ENCODE measurements at places on chromosomes 3 and 15. TPM values are rescaled to one million over a fixed set of nuclear protein-coding genes. Genes with fewer than 3 reads are reported as not detected.

ALDH1A2 gene
- 1.4 TPM for total RNA-seq

C2CD4A gene
- 0.67 TPM for total RNA-seq

LIPH gene
- not detected for total RNA-seq

MKRN3 gene
- 1.3 TPM for total RNA-seq

C3orf20 gene
- 0.20 TPM for total RNA-seq

ACOX2 gene
- not detected for total RNA-seq

GRCh38 chr15:68256675-68257450 is 20.7 kb upstream of the FEM1B start:
- DNase-seq = peak; percentile 72

DNA sequence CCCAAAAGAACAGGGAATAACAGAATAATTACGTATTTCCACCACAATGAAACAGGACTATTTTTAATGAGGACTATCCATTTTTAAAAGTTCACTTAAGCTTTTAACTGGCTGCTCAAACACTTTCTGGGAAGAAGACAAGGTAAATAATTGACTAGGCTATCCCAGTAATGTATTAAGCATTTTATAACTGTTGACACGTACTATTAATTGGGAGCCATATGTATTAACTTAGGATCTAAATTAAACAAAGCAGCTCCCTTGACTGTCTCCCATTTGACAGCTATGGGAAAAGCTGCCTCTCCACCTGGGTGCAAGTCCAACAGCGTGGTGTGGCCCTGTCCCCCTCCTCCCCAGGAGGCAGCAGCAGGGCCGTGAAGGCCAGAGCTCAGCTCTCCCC is 36.1 kb downstream of the MYO5C start:
- DNase-seq = no peak

- peak; percentile 59 for DNase-seq
Measured at GRCh38 chr15:45179221-45179985, 8.4 kb downstream of the SHF start.

DNA sequence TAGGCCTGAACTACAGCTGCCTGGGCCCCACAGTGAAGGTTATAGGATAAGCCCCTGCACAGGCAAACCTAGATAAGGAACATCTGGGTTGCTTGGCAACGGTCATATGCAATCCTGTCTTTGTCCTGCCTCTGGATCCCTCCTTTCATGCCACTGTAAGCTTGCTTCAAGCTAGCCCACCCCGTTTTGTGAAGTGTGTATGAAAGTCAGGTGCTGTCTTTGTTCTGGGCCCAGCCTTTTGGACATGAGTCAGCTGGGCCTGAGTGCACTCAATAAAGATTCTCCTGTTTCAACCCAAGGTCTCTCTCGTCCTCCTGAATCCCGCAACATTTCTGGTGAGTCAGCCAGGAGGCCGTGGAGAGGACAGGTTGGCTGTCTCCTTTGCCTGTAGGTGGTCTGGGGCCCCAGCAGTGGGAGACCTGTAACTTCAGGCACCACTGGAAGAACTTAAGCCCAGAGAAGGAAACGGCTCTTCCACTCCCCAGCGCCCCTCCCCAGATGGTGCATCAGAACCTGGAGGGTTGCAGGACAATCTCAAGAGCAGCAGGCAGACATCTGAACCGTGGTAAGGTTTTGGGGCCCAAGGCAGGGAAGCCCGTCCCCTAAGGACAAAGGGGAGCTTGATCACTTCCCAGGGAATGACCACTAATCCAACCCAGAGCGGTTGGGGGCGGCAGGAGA is 8.3 kb upstream of the SLC9C1 start:
- no peak for DNase-seq

- DNase-seq = peak; percentile 46
Measured at GRCh38 chr15:101126618-101127505, 125.0 kb downstream of the CHSY1 start.

GRCh38 chr3:99250821-99251355 is 349.4 kb upstream of the DCBLD2 start:
- no peak for DNase-seq

- DNase-seq = no peak
Measured at GRCh38 chr15:22871481-22872086, 33.1 kb downstream of the NIPA2 start.

DNA sequence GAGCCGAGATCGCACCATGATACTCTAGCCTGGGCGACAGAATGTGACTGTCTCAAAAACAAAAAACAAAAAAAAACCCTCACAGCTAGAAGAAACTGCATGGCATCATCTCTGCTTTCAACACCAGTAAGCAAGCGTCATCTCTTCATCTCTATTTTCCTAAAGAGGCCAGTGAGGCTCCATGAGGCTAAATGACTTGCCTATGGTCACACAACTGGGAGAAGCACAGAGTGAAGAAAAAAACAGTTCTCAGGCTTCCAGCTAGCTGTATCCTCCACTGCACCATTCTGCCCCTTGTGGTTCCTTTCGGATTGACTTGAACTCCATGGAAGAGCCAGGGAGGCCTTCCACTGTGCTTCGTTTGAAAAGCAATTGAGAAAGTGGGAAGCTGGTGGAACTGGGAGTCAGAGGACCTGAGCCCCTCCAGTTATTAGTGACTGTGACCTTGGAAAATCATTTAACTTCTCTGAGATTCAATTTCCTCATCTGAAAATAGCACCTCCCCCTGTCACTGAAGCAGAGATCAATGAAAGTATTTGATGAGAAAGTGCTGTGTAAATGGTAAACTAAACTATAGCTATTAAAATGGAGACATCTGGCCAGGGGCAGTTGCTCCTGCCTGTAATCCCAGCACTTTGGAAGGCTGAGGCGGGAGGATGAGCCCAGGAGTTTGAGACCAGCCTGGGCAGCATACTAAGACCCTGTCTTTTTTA is 32.1 kb upstream of the DENND4A start:
- DNase-seq = peak; percentile 35

GRCh38 chr3:23888617-23889228 is 28.1 kb downstream of the NKIRAS1 start:
- DNase-seq = no peak

DNA sequence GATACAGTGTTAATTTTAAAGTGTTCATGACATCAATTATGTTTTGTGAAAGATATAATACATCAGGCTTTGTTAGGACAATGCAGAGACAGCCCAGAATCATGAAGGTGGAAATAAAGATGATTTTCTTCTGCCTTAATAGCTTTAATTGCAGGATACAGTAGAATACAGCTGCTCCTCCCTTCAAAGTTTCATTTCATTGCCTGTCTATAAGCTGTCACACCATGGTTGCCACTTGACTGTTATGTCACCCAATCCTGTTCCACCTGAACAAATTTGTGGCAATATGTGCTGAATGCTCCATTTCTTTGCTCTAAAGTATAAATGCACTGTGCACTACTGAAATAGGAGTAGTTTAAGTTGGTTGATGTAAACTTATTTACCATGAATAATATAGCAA is 537.8 kb upstream of the ROBO2 start:
- DNase-seq = no peak

- no peak for DNase-seq
Measured at GRCh38 chr3:171825222-171825828, 15.0 kb upstream of the PLD1 start.

GRCh38 chr15:42493679-42494078 is 1.8 kb upstream of the SNAP23 start:
- no peak for DNase-seq
